ENCODE measurements at places on chromosomes 4 and X. TPM values are rescaled to one million over a fixed set of nuclear protein-coding genes. Genes with fewer than 3 reads are reported as not detected.

The HSFX1 gene
- 21.7 TPM for total RNA-seq

The PLCXD1 gene
- 3.0 TPM for total RNA-seq

The NR3C2 gene
- 42.3 TPM for total RNA-seq

The HEPH gene
- 38.8 TPM for total RNA-seq

The CENPVL3 gene
- not detected for total RNA-seq

The TMSB15A gene
- not detected for total RNA-seq

The ADH4 gene
- total RNA-seq = 0.96 TPM

The AKAP14 gene
- total RNA-seq = not detected

The SYNPO2 gene
- 178 TPM for total RNA-seq

GRCh38 chr4:95288552-95288951 is 260.2 kb downstream of the UNC5C start:
- DNase-seq = no peak

- no peak for DNase-seq
Observed at GRCh38 chr4:123892368-123892976, 495.9 kb downstream of the SPRY1 start.

- DNase-seq = no peak
Observed at GRCh38 chrX:9913146-9913433, 54.1 kb upstream of the CLDN34 start.

- DNase-seq = no peak
Observed at GRCh38 chr4:6336166-6336565, 66.5 kb downstream of the WFS1 start.

- DNase-seq = no peak
Observed at GRCh38 chrX:9267415-9267814, 197.4 kb upstream of the TBL1X start.

DNA sequence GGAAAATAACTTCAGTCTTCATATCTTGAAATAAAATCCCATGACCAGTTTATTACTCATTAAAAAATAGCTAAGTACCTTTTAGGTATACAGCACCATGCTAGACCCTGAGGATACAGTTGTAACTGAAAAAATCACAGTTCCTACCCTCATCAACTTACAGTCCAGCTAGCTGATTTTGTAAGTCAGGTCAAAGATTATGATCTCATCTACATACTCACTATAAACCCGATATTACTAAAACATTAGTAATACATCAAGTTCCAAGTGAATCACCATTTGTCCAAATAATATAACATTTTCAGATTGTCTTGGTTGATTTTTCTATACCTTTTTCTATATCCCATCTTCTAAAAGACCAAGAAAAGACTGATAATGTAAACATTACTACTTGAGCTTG is 333.9 kb downstream of the INPP4B start:
- DNase-seq = no peak

GRCh38 chr4:176920694-176921093 is 128.0 kb upstream of the VEGFC start:
- no peak for DNase-seq

DNA sequence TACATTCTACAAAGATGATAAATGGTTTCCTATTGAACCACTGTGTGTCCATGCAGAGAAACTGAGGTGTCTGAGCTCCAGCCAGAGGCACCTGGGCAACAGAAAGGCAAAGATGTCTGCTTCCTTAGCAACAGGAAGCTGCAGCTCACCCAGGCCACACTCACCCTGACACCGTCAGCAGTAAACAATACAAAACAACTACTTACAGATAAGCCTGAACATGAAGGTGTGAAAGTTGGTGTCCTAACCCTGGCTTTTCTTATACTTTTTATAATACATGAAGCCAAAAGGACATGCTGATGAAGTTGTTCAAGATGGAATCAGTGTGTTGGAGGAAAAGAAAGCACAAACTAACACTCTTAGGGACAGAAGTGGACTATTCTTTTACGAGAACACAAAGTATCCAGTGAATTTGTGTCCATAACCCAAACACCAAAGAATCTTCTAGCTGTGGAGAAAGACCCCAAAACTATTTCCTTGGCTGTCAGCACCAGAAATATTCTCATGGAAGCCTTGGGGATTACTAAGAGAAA is 117.3 kb downstream of the SYNPO2 start:
- DNase-seq = no peak

DNA sequence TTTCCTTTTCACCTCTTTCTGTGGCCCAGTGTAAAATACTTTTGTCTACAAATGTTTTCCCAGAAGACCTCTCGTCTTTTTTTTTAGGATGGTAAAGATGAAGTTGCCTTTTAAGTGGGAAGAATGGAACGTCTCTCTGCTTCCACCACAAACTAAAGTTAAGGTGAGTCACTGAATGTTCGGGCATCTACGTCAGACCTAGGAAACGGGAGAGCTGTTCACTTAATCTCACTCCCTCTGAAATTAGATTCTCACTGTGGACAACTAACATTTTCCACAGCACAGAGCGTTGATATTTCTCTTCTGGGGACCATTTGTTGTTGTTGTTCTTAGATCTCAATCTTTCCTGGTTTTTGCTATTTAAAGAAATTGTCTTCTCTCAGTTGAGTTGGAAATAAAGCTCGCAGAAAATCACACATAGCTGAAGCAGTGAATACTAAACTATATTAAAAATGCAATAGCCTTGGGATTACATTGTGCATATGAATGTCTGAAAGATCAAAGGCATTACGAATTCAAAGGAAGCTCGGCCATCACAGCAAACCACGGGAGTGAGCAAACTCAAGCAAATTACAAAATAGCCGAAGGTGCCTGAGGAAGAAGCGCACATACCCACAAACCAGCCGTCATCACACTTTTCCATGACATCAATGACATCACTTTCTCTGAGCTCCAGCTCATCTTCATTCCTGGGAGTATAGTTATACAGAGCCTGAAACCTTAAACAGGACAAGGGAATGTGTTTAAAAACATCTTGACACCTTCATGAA is 53.9 kb upstream of the PDLIM3 start:
- no peak for DNase-seq

DNA sequence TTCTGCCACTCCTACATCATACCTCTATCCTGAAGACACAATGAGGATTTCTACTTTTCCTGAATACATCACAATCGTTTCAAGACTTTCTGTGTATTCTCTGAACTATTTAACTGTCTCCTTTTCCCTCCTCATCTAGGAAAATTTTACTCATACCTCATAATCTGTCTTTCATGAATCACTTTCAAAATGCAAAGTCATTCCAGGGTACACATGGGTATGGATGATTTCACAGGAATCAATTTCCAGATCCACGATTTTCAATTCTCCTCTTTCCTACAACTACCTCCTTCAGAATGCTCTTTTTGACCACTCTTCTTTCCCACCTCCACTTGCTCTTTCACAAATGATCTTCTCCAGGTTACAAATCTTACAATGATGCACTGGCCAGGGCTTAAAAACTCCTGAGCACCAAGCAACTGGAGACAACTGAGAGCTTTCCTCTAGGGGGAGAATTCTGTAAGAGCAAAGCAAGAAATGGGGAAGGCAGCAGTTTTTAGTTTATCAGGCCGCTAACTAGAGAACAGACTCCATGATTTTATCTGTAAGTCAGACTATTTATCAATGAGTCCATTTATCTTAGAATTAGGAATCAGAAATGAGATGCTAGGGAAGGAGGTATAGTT is 116.4 kb downstream of the PPP3CA start:
- no peak for DNase-seq

- DNase-seq = no peak
Observed at GRCh38 chr4:13627178-13627605, 333 bp downstream of the BOD1L1 start.

DNA sequence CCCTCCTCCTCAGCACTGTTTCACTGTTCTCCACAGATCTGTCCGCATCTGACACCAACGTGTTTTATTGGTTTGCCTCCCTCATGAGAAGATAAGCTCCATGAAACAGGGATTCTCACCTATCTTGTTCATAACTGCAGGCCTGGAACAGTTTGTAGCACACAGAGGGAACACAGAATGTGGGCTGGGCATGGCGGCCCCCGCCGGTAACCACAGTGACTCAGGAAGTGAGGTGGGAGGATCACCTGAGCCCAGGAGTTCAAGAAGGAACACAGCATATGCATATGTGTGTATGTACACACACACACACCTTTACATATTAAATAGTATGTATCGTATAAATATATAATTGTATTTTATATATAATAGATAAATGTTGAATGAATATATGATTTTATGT is 168.6 kb downstream of the AFAP1 start:
- DNase-seq = no peak

GRCh38 chr4:100721077-100721476 is 203.3 kb upstream of the EMCN start:
- DNase-seq = no peak

DNA sequence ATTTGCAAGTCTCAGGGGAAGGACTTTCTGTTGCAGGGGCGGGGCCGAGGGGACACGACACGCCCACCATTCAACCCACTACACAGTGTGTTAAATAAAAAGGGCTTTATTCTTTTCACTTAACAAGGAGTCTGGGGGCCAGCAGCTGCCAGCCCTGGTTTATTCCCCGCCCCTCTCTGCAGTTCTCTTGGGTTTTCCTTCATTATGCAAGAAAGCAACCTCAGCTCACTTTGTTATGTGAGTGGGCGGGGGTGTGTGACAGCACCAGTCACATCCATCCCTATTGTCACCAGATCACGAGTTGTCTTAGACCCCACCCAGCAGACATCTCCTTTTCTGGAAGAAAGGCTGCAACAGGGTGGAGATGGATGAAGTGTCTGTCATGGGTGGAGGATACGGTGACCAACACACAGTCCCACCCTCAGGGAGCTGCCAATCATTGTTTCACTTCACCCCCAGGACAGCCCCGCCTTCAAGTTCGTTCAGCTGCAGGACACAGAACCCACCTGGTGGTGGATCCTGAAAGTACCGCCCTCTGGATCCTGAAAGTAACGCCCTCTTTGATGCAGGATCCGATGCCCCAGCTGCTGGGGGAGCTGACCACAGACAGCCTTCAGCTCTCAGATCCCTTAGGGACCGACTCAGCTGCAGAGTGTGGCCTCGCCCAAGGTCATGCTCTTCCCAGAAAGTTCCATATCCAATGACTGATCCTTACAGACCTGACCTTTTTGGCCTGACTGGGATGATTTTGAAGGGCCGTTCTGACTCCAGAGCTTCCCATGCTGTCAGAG is 79.6 kb downstream of the SMIM20 start:
- DNase-seq = peak; percentile 62

- DNase-seq = no peak
Observed at GRCh38 chr4:184802697-184803015, 23.1 kb downstream of the ACSL1 start.

- DNase-seq = peak; percentile 84
Observed at GRCh38 chrX:86047174-86047935, at the start of gene CHM. Gene CHM (minus strand): TSS chrX:86047558. CDS start chrX:86047532, 26 bp downstream.

DNA sequence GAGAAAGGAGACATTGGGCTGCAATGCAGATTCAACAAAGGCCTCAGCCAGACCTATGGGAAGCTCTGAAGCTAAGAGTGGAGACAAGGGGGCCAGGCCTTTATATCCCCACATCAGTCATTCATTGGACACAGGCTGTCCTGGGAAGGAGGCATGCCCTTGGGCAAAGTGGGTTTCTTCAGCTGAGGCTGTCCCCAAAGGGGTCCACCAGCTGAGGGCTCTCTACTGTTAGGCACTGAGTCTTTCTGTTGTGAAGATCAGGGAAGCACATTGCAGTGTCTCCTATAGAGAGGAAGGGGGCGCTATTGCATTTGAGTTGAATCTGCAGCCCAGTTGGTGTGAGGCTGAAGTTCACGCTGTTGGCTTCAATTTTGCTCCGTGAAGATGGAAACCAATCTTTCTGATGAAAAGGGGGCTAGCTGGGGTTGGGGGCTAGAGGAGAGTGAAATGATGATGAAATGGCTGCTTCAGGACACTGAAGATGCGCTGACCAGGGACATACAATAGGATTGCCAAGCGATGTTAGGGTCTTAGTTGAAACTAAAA is 48.0 kb downstream of the SLC25A5 start:
- DNase-seq = no peak

DNA sequence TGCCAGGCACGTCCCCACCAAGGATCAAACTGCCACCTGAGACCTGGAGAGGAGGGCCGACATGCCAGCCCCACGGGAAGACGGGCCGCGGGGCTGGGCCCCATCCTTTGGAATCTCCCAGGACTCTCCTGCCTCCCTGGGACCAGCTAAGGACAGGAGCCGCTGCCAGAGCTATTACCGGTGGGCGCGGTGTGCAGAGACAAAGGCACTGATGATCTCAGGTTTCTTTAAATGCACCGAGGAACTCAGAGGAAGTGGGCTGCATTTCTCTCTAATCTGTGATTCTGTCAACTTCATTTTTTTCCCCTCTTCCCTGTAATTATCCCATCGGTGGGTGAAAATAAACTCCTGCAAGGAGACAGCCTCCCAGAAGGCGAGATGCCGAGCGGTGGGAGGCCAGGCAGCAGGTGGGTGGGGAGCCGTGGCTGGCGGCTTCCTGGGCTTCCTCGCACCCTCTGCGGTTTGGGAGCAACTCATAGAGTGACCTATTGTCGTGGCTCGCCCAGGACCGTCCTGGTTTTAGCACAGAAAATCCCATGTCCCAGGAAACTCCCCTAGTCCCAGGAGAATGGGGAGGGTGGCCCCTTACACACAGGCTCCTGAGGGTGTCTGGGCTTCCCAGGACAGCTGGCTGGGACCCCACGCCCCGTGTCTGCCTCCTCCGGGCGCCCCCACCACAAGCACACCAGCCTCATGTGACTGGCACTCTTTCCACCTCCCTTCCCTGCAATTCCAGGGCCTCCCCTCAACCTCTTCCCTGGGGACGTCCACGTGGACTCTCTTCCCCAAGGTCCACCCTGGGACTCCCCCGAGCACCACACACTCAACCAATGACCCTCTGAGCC is 62.3 kb upstream of the ADRA2C start:
- DNase-seq = peak; percentile 56

GRCh38 chrX:47186096-47186740 is 7.4 kb upstream of the UBA1 start:
- DNase-seq = no peak

DNA sequence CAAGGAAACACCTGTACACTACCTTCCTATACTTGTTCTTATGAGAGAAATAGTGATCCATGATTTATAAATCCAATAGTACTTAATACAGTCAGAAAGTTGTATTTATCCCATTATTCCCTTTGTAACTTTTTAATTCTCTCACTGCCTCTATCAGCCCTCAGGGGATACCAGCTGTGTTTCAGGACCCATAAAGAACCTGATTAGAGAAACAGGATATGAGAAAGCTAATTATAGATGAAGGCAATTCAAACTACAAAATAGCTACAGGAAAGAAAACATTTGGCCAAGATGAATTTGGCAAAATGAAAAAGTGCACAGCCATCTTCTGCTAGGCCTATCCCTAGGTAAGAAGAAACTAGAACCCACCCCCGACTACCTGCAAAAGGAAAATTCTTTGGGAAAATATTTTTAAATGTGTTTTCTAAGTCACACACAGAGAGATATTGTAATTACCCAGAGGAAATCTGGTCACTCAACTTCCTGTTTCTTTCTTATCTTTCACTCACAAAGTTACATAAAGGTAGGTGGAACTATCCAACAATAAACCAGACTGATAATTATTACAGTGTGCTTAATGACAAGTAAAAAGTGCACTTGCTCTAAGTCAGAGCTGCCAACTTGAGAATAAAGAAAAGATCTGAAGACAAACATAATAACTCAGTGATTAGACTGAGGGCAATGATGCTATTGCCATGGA is 836.5 kb upstream of the HTR2C start:
- DNase-seq = no peak
